ENCODE measurements at places on chromosomes 1 and 21.
A peak's percentile ranks its signal among the peaks of the same experiment; 100 is the strongest.

DNA sequence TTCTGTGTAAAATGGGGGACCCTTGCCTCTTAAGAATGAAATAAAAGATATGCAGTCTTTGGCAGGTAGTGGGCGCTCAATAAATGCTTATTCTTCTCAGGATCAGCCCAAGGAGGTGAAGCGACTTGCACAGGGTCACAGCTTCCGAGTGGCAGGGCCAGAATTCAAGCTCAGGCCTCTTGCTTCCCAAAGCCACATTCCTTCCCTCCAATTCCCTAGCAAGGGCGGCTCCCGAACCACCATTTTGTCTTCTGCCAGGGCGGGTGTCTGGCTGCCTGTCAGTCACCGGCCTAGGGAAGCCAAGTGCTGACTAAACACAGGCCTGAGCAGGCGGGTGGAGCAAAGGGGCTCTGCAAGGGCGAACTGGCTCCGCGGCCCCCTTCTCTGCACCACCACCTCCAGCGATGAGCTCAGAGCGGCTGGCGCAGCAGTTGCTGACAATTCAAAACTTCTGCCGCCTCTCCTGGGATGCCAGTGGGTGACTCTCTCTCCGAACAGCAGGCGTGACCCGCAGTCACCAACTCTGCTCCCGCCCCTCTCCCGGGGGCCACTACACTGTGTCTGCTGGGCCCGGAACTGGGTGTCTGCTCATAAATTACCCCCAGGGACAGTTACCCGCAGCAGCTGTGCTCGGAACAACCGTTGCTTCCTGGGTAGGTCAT, 10.8 kb downstream of the GPR3 start:
- DNase-seq = no peak

DNA sequence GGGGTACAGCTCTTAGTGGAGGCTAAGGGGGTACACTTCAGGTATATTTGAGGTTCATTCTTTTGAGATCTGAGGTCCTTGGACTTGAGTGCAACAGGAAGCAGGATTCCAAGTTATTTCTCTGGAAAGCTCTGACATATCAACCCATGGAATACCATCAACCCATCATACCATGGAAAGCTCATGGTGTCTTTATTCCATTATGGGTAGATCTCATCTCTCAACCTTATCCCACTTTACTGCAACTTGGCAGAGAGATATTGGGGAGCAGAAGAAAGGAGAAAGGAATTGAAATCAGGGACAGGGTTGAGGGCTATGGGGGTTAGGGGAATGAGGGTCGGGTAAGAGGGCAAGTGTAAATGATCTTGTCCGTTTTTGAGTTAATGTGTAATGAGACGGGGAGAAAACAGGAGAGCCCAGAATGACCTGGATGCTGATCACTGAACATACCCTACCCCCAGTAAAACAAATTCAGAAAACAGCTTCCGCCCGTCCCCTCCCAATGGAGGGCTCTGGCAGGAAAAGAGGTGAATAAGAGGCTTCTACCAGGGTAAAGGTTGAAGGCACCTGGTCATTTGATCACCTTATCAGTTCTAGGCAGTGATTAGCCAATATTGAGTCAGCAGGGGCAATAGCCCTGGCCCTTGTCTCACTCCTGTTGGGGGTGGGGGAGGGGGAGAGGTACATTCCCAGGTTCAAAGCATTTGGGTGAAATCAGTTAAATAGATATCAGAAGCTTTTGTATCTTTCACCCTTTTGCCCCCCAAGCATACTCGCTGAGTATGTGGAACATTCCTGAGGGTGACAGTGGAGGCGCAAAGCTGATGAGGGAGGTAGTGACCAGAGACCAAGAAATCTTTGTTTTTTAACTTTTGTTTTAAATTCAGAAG, 622 bp upstream of the APOA2 start:
- no peak for DNase-seq

DNA sequence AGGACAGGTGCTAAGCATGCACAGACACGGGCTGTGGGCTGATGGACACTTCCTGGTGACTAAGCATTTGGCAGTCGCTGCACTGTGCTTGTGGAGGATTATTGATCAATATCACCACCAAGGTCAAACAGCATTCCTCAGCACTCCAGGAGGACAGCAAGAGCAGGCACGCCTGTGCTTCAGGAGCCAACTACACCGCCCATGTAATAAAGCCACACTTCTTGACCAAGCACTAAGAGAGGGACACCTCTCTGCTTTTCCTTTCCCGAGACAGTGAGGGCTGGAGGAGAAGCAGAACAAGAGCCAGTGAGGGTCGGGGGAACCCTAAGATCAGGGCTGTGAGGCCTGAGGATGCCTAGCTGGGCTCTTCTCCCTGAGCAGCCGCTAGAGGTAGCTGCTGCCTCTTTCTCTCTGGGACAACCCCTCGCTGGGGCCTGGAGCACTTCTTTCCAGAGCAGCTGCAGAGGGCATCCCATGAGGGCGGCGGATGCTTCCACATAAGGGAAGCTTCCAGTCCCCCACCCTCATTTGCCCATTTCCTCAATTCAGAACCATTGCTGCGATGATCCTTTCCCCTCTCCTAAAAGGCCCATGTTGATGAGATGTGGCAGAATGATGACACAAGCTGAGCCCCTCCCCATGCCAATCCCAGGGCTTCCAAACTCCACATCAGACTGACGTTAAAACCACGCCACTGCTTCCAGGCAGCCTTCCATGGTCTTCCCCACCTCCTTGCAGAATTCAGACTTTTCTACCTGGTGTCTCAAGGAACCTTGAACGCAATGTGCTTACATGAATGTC, 19.1 kb downstream of the RAB7B start:
- DNase-seq = no peak

GRCh38 chr1:56849750-56850149, 4.8 kb upstream of the C8A start:
- peak; percentile 31 for DNase-seq

DNA sequence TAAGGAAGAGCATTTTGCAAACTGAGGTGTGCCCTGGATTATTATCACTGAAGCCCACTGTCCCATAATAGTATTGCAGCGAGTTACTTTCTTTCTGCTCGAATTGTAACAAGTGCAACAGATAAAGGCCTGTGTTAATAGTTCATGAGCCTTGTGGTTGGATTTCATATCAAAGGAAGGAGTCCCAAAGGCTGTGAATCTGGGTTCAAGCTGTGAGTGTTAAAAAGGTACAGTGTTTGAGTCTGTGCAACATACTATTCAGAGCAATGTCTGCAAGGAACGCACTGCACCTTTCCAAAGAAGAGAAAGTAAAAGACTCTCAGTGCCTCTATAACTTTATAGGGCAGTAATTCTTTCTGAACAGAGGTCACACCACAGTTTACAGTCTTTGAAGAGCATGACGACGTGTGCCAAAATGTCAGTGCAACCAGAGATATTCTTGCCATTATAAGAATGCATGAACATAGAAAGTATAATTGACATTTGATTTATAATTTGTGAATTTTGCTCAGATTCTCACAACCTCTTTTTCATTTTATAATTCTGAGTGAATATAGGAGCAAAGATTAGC, 79.1 kb downstream of the CDC7 start:
- no peak for DNase-seq

DNA sequence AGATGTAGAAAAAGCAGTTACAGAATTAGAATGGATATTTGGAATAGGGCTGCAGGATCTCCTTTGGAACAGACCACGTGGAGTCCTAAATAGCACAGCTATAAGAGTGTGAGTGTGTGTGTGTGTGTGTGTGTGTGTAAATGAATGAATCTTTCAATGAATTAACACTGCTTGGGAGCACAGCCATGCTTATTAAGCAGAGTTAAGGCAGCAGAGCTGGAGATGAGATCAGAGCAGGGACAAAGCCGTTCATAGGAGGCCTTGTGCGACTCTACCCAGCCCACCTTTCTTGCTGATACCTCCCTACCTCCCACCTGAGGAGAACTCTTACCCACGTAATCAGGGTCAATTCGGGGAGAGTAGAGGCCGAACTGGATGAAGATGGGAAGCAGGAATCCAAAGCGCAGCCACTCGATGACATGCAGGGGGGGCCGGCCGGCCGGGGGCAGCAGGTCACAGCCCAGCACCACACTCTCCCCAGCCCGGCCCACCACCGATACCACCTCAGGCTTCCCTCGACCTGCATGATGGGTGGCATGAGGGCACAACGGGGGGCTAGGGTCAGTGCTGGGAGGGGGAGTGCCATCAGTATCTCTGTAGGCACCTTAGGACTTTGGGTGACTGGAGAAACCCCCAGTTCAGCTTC, 2.7 kb downstream of the IGSF9 start:
- no peak for DNase-seq

- no peak for DNase-seq
Measured at GRCh38 chr1:41462680-41463004, 21.8 kb downstream of the EDN2 start.

- DNase-seq = no peak
Measured at GRCh38 chr21:21148009-21148408, 149.8 kb downstream of the NCAM2 start.

GRCh38 chr1:245678860-245679411, 524.2 kb downstream of the KIF26B start:
- no peak for DNase-seq

GRCh38 chr1:67194209-67194863, 28.1 kb downstream of the IL23R start:
- no peak for DNase-seq

DNA sequence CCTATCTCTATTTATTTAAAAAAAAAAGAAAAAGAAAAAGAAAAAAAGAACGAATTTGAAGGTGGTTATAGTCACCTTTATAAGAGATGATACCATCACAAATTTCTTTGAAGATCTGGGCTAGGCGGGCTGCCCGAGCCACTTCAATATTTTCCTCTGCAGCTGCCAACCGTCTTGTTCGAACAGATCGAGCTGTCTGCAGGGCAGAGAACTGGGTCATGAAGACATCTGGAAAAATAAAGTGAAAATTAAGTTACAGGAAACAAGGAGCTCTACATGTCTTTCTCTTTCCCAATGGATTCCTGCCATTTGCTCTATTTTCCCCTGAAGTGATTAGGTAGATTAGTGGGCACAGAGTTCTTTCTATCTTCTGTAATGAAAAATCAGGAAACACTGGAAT, 31.9 kb downstream of the RUSC1 start:
- DNase-seq = no peak

DNA sequence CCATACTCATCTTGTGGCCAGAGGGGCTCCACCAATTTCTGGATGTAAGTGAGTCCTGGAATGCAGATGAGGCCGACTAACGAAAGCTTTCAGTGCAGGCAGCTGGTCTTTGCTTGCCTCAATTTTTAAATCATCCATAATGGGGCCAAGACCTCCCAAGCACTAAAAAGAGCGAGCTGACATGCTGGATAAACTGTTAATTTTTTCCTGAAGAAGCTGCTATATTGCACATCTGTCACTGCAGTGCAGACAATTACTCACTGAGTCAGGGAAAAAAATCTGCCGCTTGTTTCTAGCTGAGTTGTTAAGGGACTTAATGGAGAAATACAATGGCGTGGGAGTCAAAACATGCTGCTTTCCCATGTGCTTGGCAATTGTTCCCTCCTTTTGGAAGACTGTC, 205.5 kb downstream of the GPATCH2 start:
- DNase-seq = no peak

- no peak for DNase-seq
Measured at GRCh38 chr1:38500891-38501290, 358.7 kb downstream of the RRAGC start.

- no peak for DNase-seq
Measured at GRCh38 chr21:39094847-39095579, 88.2 kb downstream of the PSMG1 start.

DNA sequence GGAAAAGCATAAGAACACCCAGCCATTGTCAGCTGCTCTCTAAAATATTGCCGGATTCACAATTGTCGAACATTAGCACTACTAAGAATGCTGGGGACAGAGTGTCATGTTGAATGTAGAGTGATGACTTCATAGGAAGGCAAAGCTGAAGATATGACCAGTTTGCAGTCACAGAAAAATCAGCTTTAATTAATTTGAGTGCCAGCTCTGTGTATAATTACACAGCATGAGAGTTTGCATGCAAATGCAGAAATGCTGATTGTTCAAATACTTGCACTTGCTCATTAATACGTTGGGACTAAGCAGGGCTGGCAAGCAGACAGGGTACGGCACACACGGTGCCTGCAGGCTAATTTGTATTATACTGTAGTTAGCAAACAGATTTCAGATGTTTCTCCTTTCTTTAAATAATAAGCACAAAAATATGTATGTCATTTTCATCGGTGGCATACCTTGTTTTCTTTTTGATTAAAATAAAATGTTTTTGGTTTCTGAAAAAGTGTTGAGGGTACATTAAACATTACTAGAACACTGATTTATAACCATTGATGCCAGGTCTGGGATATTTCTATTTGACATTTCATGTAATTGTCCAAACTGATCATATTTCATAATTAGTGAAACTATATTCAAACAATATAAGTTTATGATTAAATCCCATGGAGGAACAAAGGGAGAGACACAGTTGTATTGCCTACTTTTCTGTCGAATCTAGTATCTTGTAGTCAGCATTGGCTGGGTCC, 99.8 kb upstream of the ADGRL2 start:
- DNase-seq = no peak

GRCh38 chr1:27392096-27392777, at the start of gene GPR3:
GPR3 (plus strand) TSS chr1:27392622; CDS start chr1:27393799, 1,177 bp downstream.
- peak; percentile 64 for DNase-seq

DNA sequence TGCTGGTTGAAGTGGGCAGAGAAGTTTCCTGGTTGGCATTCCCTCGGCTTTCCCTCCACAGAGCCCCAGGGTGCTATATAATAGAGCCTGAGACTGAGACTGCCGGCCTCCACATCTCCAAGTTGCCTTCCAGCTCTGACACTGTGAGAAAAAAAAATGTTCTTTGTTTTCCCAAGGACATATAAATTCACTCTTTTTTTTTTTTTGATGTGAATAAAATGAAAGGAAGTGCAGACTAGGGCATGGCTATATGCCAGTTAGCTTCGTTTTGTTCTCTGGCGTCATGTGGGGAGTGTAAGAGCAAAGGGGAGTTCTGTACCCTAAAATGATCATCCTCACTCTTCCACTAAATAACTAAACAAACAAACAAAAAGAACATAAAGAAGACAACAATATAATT, 101.6 kb downstream of the TNFSF18 start:
- no peak for DNase-seq

GRCh38 chr1:69573911-69574310, 6.2 kb downstream of the LRRC7 start:
- DNase-seq = no peak

GRCh38 chr1:24725209-24725651, 20.0 kb upstream of the CLIC4 start:
- no peak for DNase-seq

DNA sequence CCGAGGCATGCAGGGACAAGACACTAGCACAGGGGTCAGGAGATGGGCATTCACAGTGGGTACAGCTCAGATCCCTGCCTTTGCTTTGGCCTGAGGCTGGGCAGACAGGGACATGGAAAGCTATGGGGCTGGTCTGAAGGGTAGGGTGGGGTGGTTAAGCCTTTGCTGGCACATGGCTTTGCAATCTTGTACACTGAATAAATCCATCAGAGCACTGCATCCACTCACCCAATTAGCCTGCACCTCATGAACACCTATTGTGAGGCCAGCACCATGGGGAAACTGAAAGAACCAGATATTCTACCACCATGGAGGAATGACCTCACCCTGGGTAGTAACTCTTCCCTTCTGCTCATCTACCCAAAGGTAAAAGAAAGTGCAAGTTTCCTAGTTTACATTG, 199.6 kb upstream of the LMO4 start:
- DNase-seq = no peak
